ENCODE measurements at places on chromosomes 6 and 20.

DNA sequence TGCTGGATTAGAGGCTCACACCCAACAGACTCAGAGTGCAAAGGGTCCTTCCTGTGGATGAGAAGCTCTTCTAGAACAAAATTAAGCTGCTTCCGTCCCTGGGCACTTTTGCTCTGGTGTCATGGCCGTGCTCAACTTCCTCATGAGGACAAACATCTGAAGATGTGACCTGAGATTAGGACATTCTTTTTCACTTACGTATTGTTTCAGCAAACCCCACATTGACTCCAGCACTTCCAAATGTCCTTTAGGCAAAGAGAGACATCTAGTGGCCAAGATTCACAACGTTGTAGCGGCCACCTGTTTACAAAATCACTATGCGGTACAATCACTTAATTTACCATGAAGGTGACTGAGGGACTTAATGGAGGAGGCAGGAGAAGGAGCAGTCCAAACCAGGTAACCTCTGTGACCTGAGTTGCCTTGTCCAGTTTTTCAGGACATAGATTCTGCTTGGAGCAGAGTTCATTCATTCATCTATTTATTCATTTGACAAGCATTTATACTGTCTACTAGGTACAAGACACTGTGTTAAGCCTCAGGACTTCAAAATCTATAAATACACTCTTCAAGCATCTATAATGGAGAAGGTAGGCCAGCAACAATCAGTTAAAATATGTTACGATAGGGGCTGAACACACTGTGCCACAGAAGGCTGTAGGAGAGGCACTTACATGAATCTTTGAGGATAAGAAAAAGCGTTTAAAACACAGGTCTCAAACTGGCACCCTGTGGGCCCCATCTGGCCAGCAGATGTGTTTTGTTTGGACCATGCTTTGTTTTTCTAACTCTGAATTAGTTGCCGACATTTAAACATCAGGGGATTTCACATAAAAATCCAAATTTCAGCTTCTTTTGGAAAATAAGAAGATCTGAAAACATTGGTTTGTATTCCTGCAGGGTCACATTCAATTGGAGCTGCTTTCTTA lies 5.6 kb upstream of the ADGRF1 start:
- peak; percentile 25 for DNase-seq

DNA sequence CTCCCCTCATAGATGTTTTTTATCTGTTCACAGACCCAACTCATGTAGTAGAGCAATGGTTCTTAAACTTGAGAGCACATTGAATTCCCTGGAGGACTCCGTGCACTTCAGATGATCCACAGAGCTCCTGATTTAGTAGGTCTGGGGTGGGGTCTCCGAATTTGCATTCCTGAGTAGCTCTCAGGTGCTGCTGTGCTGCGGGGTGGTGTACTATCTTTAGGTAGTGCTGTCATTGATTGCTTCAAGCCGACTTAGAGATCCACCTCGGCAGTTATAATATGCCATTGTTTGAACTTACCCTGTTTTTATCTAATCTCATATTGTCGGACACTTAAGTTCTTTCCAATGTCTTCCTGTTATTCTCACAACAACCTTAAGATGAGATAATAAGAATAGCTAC lies 45.0 kb downstream of the BMP2 start:
- DNase-seq, result no peak

DNA sequence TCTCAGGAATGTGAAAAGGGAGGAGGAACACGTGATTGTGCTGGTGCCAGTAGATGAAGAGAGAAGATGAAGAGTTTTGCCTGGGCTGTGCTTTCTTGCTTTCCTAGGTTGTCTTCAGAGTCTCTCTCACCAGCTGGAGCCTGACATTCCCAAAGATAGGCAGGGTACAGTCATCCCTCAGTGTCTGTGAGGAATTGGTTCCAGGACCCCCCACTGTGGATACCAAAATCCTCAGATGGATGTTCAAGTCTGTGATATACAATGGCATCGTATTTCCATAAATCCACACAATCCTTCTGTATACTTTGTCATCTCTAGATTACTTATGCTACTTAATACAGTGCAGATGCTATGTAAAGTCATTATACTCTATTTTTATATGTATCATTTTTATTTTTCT lies 113.5 kb downstream of the SAMD5 start:
- DNase-seq, result no peak

GRCh38 chr6:130696806-130697205 lies 130.4 kb upstream of the SMLR1 start:
- no peak for DNase-seq

DNA sequence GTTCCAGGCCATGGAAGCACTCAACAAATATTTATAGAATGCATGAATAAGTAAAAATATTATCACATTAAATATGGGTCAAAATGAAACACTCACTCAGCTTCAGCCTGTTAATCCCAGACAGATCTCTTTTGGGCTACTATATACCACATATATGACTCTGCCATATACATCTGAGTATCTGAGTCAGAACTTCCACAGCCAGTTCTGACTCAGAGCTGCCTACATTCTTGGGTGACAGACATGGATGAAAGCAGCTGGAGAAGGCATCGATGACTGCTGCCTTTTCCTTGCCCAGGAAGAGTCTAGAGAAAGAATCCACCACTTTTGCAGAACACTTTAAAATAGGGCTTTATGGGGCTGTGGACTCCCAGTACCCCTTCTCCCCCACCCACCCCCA lies 11.5 kb upstream of the PDYN start:
- no peak for DNase-seq

DNA sequence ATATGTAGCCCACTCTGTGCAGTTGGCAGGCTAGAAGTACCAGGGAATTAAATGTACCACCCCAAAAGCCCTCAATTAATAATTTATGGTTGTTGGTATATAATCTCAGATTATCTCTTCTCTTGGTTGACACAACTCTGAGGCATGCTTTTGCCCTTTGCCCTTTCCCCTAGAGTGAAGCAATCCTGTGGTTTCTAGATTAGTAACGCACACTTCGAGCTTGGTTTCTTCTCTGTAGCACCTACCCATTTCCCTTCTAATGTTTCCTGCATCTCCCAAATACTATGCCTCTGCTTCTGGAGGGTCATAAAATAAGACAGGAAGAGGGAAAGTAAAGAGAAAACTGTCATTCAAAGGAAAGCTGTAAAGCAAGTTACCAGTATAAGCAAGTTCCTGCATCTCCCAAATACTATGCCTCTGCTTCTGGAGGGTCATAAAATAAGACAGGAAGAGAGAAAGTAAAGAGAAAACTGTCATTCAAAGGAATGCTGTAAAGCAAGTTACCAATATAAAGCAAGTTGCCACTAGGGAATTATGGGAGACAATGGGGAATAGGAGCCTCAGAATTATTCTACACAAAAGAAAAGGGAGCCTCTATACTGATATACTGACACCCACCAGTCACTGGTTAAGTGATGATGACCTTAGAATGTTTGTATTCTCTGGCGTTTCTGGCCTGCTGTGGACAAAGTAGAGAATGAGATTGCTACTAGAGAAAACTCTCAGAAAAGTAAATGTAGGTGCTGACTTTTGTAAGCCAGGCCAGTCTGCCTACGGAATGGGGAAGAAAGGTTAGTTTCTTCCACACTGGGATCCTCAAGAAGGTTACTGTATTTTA lies 862.6 kb upstream of the MAN1A1 start:
- DNase-seq, result no peak

GRCh38 chr6:10719964-10720264 lies 3.0 kb upstream of the TMEM14C start:
- DNase-seq, result no peak

DNA sequence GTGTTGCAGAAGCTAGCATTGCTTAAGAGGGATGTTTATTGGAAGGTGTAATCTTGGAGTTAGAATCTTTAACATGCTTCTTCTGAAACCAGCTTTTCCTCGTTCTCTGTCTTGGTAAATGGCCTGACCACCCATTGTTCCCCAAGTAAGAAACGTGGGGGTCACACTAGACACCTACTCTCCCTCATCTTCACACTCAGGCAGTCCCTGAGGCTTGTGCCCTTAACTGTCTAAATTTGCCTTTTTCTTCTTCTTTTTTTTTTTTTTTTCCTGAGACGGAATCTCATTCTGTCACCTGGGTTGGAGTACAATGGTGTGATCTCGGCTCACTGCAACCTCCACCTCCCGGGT lies 16.2 kb upstream of the ARFGEF2 start:
- no peak for DNase-seq

- no peak for DNase-seq
Observed at GRCh38 chr20:2116170-2116940, 14.7 kb downstream of the STK35 start.

DNA sequence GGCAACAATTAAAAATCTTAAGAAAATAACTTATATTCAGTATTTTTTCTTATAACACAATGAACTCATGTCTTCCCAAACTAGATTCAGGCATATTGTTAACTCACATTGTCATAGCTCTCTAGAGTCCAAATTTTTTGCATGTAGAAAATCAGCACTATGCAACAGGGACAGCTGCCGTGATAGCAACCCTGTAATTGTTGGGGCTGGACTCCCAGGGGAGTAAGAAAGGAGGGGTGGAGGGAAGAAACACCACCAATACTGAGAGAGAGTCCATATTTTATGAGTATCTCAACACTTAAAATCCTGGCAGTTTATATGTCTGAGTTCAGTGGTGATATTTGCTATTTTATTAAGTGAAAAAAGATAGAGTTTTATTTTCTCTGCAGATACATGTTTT lies 89.6 kb upstream of the HS3ST5 start:
- no peak for DNase-seq

DNA sequence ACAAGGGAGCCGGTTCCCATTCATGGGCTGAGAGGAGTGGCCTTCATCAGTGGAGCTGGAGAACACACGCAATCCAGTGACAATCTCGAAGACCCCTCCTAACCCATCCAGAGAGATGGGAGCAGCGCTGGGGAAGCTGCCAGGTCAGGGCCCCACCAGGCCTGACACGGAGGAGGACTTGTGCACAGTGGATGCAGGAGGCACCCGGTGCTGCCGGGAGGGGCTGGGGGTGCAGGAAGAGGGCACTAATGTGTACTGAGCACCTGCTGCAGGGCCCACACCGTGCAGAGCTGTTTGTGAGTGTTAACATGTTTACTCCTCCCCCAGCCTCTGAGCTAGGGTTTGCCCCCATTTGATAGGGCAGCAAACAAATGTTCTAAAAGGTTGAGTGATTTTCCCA lies 43.8 kb upstream of the GPR6 start:
- DNase-seq, result no peak

GRCh38 chr6:140427842-140428241 lies 1053.4 kb upstream of the CITED2 start:
- DNase-seq, result no peak

DNA sequence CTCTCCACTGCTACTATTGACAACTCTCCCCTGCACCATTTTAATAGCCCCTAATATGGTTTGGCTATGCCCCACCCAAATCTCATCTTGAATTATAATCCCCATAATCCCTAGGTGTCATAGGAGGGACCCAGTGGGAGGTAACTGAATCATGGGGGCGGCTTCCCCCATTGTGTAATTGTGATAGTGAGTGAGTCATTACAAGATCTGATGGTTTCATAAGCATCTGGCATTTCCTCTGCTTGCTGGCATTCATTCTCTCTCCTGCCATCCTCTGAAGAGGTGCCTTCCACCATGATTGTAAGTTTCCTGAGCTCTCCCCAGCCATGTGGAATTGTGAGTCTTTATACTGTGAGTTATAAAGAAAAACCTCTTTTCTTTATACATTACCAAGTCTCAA lies 74.1 kb upstream of the TCF21 start:
- DNase-seq, result no peak
